ENCODE measurements at places on chromosomes 13 and 19.

DNA sequence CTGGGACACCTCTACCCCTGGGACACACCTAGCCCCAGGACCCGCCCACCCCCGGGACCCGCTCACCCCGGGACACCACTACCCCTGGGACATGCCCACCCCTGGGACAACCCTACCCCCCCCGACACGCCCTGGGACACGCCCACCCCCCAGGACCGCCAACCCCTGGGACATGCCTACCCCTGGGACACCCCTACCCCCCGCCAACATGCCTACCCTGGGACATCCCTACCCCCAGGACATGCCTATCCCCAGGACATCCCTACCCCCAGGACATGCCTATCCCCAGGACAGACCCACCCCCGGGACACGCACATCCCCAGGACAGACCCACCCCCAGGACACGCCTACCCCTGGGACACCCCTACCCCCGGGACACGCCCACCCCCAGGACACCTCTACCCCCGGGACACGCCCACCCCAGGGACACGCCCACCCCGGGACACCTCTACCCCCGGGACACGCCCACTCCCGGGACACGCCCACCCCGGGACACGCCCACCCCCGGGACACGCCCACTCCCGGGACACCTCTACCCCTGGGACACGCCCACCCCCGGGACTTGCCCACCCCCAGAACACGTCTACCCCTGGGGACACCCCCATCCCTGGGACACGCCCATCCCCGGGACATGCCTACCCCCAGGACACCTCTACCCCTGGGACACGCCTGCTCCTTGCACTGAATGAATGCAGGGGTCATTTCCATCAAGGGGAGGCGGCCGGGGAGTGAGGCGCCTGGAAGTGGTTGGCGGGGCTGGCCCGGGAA is 32.3 kb downstream of the ADPRHL1 start:
- DNase-seq: no peak

GRCh38 chr13:25067064-25067463 is 28.9 kb upstream of the PABPC3 start:
- no peak for DNase-seq

GRCh38 chr19:41019346-41019745 is 28.3 kb downstream of the CYP2B6 start:
- no peak for DNase-seq

DNA sequence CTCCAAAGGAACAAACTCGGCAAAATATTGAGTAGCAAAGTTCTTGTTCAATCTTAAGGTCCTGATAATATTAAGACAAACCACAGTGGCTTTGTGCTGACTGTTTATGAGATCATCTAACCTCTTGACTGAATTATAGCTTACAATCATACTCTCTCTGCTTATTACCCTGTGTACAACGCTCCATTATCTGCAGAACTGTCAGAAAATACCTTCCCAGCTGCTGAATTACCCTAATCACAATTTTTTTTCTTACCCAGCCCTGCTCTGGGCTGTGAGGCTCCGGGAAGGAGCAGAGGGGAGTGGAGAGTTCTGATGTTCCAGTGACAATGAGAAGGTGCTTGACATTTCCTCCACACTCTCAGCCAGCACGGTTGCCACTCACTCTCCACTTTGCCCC is 64.8 kb downstream of the DCT start:
- no peak for DNase-seq

DNA sequence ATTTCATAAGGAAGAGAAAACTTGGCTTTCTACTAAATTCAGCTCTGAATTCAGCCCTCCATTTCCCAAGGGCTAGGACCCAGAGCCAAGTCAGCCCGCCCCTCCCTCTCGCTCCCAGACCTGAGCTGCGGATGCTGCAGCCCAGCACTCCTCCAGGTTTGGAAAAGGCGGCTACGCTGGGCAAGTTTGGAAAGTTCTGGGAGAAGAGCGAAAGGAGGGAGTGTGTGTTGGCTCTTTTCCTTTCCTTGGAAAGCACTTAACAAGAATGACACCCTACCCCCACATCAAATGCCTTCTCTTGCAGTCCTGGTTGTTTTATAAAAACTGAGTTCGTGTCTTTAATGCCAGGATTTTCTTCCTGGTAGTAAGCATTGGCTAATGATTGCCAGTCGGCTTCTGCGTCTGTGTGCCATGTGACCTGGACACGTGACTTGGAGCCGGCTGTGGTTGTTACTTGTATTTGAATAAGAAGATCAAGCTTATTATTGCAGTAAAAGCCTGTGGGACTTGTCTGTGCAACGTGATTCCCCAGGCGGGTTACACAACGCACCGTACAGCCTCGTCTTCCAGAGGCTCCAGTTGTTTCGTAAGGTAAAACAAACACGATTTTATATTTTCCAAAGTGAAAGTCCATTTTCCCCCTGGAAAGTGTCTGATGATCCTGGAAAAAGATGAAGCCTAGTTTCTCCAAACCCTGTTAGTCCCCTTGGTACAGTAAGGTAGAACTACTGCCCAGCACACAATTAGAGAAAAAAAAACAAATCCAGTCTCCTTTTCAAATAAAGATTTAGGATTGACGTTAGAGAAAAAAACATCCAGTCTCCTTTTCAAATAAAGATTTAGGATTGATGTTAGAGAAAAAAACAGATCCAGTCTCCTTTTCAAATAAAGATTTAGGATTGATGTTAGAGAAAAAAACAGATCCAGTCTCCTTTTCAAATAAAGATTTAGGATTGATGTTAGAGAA is 26.8 kb upstream of the UBE2L5 start:
- peak; percentile 97 for DNase-seq

DNA sequence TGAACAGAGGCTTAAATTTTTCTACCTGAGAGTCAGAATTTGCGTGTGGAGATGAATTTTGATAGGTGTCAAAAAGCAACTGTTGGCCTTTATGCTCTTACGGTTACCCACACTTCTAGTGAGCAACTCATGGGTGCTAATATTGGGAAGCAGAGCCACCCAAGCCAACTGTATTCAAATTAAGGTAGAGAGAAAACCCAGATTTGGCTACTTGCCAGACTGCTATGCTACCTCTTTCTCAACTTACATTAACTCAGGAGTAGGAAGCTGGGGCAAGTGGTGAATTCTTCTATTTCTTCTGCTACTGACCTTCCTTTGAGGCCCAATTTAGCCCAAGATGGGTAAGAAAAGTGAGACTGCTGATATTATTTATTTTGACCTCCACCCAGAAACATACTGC is 83.9 kb downstream of the OLFM4 start:
- DNase-seq: no peak

DNA sequence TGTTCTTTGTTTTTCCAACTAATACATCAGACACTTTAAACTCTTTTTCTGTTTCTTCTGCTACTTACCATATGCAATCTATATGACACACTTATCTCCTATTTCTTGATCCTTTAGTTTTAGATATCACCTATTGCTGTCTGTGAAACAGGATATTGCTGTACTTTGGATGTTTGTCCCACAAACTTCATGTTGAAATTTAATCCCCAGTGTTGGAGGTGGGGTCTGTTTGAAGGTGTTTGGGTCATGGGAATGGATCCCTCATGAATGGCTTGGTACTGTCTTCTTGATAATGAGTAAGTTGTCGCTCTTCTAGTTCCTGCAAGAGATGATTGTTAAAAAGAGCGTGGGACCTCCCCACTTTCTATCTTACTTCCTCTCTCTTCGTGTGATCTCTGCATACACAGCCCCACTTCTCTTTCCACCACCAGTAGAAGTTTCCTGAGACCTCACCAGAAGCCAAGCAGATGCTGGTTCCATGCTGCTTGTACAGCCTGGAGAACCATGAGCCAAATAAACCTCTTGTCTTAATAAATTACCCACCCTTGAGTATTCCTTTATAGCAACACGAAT is 244.2 kb downstream of the NHLRC3 start:
- no peak for DNase-seq

DNA sequence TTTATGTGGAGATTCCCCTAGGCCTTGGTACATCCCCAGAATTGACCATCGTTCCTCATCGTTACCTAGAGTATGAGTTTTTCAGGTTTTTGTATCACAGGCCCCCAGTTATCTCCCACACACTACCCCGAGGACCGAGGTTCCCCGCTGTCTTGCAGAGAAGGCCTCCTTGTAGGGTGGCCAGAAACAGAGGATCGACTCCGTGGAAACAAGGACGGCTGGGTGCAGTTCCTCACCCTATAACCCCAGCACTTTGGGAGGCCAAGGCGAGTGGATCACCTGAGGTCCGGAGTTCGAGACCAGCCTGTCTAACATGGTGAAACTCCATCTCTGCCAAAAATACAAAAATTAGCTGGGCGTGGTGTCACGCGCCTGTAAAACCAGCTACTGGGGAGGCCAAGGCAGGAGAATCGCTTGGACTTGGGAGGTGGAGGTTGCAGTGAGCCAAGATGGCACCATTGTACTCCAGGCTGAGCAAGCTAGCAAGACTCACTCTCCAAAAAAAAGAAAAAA is 720 bp downstream of the ADAT3 start:
- DNase-seq: no peak

GRCh38 chr13:24906268-24906667 is 142.3 kb downstream of the RNF17 start:
- no peak for DNase-seq

DNA sequence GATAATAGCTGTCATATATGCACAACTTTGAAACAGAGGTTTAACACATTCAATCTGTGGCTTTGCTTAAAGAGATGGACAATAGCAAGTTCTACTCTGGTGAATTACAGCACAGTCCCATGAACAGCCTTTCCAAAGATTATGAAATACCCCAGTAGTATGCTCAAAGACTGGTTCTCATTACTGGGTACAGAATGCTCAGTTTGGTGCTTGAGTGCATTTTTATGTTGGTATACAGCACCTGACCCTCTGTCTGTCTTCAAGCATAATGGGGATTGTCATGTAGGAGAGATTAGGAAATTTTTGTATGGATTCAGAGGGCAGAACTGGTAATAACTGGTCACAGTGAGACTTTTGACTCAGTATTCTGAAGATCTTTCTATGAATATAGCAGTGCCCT is 7.6 kb downstream of the LMO7 start:
- DNase-seq: no peak

DNA sequence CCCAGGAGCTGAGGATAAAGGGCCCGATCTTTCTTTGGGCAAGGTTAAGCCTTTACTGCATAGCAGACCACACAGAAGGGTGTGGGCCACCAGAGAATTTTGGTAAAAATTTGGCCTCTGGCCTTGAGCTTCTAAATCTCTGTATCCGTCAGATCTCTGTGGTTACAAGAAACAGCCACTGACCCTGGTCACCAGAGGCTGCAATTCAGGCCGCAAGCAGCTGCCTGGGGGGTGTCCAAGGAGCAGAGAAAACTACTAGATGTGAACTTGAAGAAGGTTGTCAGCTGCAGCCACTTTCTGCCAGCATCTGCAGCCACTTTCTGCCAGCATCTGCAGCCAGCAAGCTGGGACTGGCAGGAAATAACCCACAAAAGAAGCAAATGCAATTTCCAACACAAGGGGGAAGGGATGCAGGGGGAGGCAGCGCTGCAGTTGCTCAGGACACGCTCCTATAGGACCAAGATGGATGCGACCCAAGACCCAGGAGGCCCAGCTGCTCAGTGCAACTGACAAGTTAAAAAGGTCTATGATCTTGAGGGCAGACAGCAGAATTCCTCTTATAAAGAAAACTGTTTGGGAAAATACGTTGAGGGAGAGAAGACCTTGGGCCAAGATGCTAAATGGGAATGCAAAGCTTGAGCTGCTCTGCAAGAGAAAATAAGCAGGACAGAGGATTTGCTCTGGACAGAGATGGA is 8.4 kb upstream of the CEACAM19 start:
- DNase-seq: no peak

GRCh38 chr13:31227063-31227462 is 27.3 kb downstream of the B3GLCT start:
- DNase-seq: peak; percentile 21

GRCh38 chr19:41384351-41384750 is 8.0 kb downstream of the TMEM91 start:
- DNase-seq: no peak

GRCh38 chr13:33218020-33218419 is 67.5 kb downstream of the STARD13 start:
- DNase-seq: peak; percentile 48

DNA sequence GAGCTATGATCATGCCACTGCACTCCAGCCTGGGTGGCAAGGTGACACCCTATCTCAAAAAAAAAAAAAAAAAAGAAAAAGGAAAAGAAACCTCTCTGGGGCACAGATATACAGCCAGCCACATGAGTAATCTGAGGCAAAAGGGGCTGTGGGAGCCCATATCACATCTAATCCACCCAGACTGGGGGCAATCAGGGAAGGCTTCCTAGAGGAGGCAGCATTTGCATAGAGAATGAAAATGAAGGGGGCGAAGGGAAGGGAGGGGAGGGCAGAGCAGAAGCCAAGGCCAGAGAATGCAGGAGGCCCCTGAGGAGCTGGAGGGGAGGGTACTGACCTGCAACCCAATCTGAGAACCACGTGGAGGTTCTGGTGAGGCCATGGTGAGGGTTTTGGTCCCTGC is 13.2 kb downstream of the STXBP2 start:
- no peak for DNase-seq

DNA sequence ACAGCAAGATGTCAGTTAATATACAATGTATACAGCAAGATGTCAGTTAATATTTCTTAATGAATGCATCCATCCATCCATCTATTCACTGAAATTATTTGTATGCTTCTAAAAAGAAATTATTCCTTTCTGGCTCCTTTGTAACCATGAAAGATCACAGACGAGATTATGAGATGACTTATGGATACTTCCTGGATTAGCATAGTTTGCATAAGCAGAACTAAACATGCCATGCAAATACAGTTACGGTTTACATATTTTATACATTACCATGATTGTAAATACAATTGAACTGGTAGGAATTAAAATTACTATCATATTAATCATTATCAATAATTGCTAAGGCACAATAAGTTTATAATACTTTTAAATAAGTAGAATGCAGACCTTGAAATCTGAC is 32.7 kb downstream of the NALCN start:
- DNase-seq: no peak

GRCh38 chr19:11617180-11618062 is 20.1 kb downstream of the ZNF627 start:
- no peak for DNase-seq

DNA sequence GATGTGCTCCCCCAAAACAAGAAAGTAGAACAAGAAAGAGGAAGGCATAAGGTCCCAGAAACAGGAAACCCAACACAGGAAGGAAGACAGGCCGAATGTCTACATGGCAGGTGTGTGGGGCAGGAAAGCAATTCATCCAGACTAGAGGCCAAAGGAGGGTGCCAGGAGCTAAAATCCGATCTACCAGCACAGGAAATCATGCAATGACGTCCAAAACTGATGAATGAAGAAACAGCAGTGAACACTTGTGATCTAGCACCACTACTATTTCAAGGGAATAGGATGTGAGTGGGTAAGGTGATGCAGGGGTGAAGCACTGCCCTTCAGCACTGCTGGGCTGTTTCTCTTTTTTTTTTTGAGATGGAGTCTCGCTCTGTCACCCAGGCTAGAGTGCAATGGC is 59.1 kb downstream of the DOCK9 start:
- no peak for DNase-seq

DNA sequence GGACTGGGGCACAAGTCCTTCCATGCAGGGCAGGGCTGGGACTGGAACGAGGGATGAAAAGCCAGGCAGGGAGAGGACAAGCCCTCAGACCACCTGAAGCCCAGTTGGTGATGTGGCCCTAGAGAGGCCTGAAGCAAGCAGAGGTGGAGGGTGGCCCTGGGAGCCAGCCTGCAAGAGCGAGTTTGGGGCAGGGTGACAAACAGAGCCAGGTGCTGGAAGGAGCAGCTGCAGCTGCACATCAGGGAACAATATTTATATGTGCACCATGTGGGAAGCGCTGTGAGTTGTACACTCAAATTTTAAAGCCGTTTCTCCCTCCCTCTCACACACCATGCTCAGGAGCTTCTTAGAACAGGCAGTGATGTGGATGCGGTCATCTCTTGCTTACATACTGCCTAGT is 67.8 kb downstream of the FGF9 start:
- no peak for DNase-seq

GRCh38 chr19:7497292-7497691 is 8.5 kb upstream of the PEX11G start:
- DNase-seq: no peak

Data from fibroblast of pulmonary artery (primary cell).